ENCODE measurements at places on chromosomes 7 and 10.

DNA sequence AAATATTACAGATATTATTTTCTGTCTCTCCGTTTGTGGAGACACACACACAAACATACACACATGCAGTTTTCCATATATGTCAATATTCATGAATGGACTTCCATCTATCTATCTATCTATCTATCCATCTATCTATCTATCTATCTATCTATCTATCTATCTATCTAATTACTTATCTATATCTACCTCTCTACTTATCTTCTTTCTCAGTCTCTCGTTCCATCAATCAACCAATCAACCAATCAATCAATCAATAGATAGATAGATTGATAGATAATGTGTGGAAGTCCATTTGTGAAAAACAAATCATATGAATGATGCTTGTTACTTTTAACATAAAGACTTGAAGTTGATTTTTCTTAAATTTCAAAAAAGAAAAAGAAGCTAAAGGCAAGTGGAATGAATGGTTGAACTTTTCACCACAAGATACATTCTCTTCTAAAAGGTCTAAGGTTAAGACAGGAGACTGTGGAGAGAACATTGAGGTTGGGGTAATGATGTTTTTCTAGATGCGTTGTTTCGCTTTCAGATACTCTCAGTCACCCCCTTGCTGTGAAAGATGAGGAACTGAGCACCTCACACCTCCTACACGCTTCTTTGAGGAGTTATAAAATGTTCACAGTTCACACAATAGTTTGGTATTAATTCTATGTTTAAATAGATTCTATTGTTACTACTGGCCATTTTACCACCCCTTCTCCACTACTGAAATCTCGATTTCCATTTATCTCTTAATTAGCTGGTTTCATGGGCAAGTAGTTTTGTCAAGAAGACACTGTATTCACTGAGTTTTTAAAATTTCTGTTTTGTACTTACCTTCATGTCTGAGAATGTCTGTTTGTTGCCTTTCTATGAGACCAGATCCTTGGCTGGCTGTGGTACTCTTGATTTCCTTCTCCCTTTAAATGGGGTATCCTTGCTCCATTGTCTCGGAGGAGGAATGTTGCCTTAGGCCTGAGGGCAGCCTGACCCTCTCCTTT, 114.1 kb downstream of the EMX2 start:
- no peak for DNase-seq

GRCh38 chr10:3948843-3949242, 163.8 kb upstream of the KLF6 start:
- no peak for DNase-seq

- no peak for DNase-seq
Measured at GRCh38 chr10:97538839-97539238, 33.7 kb upstream of the ANKRD2 start.

DNA sequence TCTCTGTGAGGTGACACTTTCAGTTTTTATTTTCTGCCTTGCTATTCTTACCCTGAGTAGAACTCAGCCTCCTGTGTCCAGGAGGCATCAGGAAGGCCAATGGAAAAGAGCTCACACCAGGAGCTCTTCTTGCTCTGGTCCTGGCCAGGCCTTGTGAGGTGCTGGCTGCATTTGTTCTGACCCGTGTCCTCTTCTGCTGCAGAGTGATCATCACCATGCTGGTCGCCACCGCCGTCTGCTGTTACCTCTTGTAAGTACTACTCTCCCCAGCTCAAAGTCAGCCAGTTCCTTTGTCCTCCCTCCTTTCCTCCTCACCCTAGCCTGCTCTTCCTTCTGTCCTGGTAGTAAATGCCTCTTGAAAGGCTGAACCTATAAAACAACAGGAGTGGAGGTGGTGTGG, 1.6 kb downstream of the ATP6V0E2 start:
- no peak for DNase-seq
